Adipocyte (in vitro differentiated cells): ENCODE measurements at places on chromosomes 6 and 20.

- DNase-seq, result no peak
Measured at GRCh38 chr6:63529498-63529897, 42.8 kb upstream of the LOC128125822 start.

GRCh38 chr20:4666001-4666479, 55.7 kb upstream of the PRND start:
- peak; percentile 74 for DNase-seq

DNA sequence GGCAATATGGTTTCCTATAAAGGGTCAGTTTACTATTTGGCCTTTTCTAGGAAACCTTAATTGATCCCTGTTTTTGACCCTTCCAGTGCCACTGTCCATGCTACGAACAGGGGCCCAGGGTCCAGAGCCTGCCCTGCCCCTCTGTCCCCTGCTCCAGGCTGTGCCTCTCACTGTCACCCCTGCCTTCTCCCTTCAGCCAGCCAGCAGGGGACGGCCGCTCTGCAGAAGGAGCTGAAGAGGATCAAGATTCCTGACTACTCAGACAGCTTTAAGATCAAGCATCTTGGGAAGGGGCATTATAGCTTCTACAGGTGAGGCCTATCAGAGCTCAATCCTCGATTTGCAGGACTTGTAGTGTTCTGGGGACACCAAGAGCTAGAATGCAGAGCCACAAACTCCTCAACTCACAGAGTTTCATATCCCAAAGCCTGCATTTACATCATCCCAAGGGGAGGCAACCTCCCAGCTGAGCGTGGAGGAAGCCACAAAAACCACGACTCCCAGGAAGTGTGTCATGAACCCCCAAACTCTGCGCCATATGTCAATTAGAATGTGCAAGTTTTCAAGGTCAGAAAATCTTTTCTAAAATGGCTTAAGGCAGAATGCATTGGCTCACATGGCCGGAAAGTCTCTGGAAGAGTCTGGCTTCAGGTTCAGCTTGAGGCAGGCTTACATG, 3.6 kb downstream of the BPI start:
- no peak for DNase-seq

- no peak for DNase-seq
Measured at GRCh38 chr6:127897484-127897883, 3.4 kb downstream of the THEMIS start.

- no peak for DNase-seq
Measured at GRCh38 chr6:105831311-105832097, 254.6 kb upstream of the PRDM1 start.

DNA sequence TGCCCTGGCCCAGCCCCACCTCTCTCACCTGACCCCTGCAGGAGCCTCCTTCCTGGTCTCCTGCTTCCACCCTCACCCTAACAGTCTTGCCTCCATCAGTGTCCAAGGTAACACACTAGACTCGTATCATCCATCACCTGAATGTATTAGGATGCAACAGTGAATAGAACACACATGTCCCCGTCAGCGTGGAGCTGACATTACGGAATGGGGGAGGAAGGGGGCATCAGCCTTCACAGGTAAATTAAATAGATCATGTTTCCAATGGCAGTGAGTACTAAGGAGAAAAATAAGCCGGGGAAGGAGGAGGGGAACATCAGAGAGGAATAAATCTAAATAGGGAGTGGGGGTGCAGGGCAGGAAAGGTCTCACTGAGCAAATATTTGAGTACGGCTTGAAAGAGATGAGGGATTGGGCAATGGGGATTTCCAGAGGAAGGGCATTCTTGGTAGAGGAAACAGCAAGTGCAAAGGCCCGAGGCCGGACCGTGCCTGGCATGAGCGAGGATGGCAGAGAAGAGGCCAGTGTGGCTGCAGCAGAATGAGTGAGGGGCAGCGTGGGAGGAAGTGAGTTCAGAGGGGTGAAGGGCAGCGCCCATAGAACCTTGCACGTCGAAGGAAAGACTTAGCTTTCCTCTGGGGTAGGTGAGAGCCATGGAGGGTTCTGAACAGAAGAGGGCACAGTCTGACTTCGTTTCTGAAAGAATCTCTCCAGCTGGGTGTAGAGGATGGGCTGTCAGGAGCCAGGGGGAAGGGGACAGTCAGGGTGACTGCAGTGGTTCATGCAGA, 110.1 kb upstream of the PTPN1 start:
- DNase-seq, result no peak

DNA sequence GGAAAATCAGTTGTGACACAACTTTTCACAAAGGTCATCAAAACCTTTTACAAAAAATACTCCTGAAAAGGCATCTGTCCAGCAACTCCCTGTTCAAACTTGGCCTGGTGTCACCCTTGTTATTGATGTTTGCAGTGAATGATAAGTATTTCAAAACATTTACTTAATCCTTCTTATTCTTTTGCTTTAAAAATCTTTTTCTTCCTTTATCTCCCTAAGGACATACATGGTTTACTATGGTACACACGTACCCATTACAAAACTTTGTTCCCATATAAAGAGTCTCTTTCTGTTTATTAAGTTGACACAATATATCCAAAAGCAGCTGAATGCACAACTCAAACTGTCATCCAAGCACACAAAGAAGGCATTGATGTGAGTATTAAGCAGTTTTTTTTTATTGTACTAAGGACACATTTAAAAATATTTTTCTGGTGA, 17.5 kb downstream of the GSTA2 start:
- DNase-seq, result no peak

- no peak for DNase-seq
Measured at GRCh38 chr6:4636191-4636880, 139.9 kb upstream of the CDYL start.

GRCh38 chr6:170545405-170545804, 7.7 kb downstream of the PSMB1 start:
- DNase-seq, result no peak

- DNase-seq, result peak; percentile 90
Measured at GRCh38 chr6:35601331-35602132, 87.2 kb downstream of the FKBP5 start.

DNA sequence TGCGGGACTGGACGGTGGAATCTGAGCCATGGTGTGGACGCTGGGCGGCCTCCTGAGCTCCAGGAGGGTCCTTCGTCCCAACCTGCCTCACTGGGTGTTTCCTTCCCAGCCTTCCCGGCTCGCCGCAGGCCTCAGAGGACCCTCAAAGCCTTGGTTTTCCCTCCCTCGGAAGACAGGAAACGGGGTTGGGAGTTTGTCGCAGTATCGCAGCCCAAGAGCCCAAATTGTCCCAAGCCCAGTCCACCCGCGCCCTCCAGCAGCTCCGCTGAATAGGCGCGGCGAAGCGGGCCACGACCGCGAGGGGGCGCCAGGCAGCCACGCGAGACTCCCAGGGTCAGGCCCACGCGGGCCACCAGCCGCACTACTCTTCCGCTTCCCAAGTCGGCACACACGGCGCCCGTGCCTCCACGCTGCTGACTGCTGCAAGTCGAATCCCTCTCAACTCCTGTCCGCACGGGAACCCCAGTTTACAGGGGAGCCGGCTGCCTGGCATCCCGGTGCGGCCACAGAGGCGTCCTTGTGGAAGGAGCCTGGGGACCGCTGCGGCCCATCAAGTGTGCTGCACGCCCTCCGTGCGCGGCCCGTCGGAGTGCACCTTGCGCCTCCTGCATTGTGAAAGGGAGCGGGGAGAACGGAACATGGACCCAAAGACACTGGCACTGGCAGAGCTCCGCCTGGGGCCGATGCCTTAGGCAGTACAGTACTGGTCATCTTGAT, 40.4 kb upstream of the HMGA1 start:
- peak; percentile 91 for DNase-seq

GRCh38 chr6:105606831-105607463, 204.1 kb upstream of the PREP start:
- DNase-seq, result no peak

GRCh38 chr6:128657181-128657580, 136.8 kb upstream of the PTPRK start:
- DNase-seq, result no peak

DNA sequence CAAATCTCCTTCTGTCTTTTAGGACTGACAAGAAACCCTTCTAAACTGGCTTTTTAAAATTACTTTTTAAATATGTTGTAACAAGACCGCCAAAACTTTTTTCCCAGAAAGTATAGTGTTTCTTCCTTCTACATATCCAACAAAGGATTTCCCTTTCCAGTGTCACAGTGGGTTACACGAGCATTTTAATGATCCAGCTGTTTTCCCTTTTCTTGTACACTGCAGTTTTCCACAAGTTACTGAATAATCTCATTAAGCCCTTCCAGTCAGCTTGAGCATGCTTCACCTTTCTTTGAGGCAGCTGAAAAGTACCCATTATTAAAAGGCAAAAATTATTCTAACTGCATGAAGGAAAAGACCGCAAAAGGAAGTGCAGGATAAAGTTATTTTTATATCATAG, 48.6 kb downstream of the CD24 start:
- no peak for DNase-seq

DNA sequence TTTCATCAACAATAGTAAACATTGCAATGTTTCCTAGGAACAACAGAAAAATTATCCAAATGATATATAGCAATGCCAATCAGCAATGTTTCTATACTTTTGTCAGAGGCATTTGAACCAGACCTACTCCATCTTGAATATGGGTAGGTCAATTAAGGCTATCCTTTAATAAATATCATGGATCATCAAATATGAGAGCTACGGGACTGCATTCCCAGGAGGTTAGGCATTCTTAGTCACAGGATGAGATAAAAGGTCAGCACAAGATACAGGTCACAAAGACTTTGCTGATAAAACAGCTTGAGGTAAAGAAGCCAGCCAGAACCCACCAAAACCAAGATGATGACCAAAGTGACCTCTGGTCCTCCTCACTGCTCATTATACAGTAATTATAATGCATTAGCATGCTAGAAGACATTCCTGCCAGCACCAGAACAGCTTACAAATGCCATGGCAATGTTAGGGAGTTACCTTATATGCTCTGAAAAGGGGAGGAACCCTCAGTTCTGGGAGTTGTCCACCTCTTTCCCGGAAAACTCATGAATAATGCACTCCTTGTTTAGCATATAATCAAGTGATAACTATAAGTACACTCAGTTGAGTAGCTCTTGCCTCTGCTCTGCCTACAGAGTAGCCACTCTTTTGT, 8.6 kb upstream of the SERPINB6 start:
- DNase-seq, result no peak

- no peak for DNase-seq
Measured at GRCh38 chr20:62982124-62983075, 24.4 kb downstream of the BHLHE23 start.

GRCh38 chr20:11473983-11474382, 443.7 kb upstream of the BTBD3 start:
- DNase-seq, result no peak

DNA sequence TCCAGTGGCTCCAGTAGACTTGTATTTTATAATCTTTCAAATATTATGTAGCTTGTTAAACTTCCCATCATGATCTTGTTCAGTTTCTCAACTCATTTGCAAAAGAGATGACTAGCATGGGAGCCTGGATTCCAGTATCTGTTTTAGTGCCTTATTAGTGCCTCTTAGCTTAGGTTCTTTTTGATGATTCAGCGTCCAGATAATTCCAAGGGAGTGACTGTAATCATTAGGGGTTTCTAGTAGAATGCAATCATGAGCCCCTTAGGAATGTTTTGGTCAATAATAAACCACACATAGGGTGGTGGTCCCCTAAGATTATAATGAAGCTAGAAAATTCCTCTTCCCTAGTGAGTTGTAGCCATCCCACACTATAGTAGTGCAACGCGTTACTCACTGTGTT, 7.0 kb downstream of the CD2AP start:
- peak; percentile 44 for DNase-seq

DNA sequence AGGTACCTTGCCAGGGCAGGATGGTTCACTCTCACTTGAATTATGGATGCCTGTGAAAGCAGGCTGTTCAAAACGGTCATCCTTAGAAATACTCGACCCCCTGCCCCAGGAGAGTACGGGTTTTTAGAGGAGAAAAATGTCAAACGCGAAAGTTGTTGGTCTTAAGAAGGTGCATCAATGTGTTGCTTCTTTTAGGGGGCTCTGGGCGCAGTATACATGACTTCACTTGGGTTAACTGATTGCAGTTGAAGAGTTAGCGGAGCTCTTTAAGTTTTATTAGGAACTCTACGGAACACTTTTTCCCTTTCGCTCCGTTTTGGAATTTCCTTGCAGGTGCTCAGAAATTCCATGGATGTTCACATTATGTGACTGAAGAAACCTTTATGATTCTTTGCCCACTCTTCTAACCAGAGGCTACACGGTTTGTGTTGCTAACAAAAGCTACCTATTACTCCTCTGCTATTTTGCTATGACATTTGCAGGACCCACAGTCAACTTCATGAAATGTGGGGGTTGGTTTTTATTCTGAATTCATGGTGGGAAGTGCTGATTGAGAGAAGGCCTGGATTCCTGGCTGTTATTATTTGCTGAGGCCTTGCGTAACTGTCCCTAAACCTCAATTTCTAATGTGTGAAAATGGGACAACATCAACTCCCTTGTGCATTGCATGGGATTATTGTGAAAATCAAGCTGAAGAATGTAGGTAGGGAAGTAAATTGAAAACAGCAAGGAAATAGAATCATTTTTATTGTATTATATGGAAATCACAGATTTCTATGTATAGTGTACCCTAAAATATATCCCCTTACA, 845 bp downstream of the ENPP1 start:
- no peak for DNase-seq

DNA sequence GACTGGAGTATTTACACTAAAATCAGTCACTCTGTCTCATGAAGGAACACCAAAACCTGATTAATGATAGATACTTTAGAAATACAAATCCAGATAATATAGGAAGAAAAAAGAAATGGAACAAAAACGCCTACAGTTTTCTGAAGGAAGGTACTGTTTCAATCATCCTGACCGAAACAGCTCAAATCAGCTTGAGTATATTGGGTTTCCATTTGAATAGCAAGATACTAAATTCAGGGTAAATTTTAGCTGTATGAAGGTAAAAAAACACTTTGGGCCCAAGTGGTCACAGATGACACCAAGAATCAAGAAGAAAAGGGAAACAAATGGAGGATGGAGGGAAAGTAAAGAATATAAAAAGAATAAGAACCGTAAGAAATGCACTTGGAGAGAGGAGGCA, 6.9 kb downstream of the ZSCAN23 start:
- DNase-seq, result no peak
